ENCODE measurements at places on chromosomes 3 and 15.

- DNase-seq, result no peak
These were observed 46.3 kb upstream of the INSYN1 start for GRCh38 chr15:73799466-73799865.

DNA sequence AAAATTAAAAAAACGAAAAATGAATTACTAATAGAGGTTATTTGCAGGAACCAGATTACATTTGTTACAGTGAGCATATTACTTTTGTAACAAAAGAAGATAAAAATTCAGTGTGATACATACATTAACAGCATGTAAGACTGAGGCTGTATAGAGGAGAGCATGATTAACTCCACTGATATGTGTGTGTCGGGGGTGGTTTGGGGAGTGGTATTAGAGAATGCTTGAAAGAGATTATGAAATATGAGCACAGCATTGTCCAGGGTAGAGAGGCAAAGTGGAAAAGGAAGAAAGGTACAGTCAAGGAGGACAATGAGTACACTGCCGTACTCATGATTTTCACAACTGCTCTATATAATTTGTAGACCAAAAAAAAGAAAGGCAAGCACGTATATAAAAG is 62.9 kb upstream of the LRRFIP2 start:
- DNase-seq, result no peak

DNA sequence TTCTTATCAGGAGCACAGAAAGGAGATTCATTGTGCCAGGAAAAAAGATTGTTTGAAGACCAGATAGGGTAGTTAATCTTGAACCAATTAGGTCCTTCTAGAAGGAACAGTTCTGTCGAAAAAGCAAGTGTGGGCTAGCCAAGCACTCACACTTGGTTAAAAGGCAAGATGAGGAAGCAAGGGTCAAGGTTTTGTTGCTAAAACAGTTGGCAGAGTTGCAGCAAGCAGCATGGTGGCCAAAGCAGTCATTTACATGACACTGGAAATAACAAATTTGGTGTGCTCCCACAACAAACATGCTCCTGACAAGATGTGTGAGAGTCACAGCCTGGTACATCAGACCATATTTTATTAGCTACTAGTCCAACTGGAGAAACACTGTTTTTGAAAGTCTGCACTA is 228.0 kb upstream of the CFAP20DC start:
- DNase-seq, result no peak

DNA sequence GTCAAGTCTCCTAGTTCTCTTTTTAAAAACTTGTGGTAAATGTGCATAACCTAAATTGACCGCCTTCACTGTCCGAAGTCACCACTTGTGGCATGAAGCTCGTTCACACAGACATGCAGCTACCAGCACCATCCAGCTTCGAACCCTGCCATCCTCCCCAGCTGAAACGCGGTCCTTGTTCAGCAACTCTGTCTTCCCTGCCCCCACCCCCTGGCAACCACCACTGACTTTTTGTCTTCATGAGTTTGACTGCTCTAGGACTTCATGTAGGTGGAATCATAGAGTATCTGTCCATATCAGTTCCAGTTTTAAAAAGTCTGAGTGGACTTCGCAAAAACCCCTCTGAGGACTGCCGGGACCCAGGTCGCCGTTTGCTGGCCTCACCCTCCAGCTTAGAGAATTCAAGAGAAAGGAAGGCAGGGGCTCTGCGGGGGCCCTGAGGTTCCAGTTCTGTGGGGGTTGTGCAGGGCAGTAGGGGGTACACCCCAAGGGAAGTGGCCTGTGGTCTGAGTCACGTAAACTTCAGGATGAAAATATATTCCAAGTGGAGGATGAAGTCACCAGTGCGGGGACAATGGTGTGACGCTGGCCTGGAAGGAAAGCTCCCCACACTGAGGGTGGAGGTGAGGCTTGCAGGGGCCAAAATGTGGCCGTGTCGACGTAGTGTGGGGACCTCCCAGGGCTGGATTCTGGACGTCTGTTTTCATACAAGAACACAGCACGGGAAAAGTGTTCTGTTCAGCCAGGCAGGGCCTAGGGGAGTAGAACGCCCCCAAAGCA is 67.6 kb downstream of the ABTB1 start:
- DNase-seq, result no peak

All from non-pigmented ciliary epithelial cell (primary cell).